Smooth muscle cell of bladder (primary cell): ENCODE measurements at places on chromosomes 5 and 9. TPM values are rescaled to one million over a fixed set of nuclear protein-coding genes. Genes with fewer than 3 reads are reported as not detected.

The FST gene
- total RNA-seq = 68.3 and 70.4 TPM in 2 replicates

The RNF224 gene
- total RNA-seq = not detected in 2 replicates

The ARID3C gene
- total RNA-seq = 0.09 and 0.14 TPM in 2 replicates

The SECISBP2 gene
- 24.0 and 24.7 TPM in 2 replicates for total RNA-seq

The ZNG1F gene
- 3.3 and 3.7 TPM in 2 replicates for total RNA-seq

The NUTM2F gene
- not detected in 2 replicates for total RNA-seq

The GDF9 gene
- total RNA-seq = 0.09 and 0.28 TPM in 2 replicates

The NKD2 gene
- total RNA-seq = 12.0 and 25.7 TPM in 2 replicates

The DBH gene
- not detected in 2 replicates for total RNA-seq

The LSM11 gene
- 1.7 and 4.5 TPM in 2 replicates for total RNA-seq

The NSA2 gene
- total RNA-seq = 102 and 170 TPM in 2 replicates
